ENCODE measurements at places on chromosomes 1 and 21.

- DNase-seq: no peak
These were observed 193.8 kb downstream of the LYPLAL1 start for GRCh38 chr1:219367496-219367895.

DNA sequence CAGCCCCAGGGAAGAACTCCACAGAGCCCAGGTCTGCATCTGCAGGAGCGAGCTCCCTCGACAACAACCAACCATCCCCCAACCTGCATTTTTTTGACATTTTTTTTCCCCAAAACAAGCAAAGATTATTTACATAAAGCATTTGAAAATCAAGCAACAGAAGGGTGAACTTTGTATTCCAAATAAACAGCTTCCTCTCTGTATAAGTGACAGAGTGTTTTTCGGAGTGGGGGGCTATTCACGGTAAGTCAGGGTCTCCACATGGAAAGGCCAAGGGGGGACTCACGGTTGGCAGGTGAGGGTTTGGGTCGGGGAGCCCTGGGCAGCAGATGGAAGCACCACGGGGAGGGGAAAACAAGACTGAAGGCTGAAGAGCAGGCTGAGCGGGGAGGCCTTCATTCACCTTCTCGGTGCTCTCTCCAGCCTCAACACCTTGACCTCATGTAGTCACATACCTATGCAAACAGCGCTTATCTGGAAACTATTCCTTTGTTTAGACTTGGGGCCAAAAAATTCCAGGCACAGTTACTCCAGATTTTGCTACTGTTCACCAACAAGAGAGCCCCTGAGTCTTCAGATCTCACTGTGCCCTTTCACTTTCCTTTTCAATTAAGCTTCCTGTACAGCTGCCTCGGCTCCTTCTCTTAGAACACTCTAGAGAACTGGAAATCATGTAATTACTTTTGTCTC, 27.6 kb downstream of the C2CD2 start:
- DNase-seq: peak; percentile 67

- no peak for DNase-seq
These were observed 210.9 kb upstream of the CSF3R start for GRCh38 chr1:36693603-36694002.

GRCh38 chr1:13699936-13700520, at the start of gene PRDM2:
PRDM2 (plus strand) TSS chr1:13700188; CDS start chr1:13715606, 15,418 bp downstream.
- DNase-seq: peak; percentile 20

- DNase-seq: no peak
These were observed 477.1 kb downstream of the LMO4 start for GRCh38 chr1:87805666-87806378.

DNA sequence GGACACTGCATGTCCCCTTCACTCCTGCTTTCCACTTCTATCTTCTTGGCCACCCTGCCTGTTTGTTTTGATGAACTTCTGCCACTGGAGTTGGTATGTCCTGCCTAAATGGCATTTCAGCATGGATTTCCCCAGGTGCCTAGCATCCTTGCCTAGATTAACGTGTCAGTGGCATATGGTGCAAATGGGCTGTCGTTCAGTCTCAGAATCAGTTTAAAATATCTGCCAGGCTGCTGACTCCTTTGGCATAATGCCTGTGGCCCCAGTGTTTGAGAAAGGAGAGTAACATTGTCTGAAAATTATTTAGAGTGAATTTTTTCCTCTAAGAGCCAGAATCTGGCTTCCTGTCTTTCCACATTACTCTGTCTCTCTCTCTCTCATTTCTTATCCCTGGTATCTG, 64.9 kb upstream of the BARHL2 start:
- DNase-seq: no peak

DNA sequence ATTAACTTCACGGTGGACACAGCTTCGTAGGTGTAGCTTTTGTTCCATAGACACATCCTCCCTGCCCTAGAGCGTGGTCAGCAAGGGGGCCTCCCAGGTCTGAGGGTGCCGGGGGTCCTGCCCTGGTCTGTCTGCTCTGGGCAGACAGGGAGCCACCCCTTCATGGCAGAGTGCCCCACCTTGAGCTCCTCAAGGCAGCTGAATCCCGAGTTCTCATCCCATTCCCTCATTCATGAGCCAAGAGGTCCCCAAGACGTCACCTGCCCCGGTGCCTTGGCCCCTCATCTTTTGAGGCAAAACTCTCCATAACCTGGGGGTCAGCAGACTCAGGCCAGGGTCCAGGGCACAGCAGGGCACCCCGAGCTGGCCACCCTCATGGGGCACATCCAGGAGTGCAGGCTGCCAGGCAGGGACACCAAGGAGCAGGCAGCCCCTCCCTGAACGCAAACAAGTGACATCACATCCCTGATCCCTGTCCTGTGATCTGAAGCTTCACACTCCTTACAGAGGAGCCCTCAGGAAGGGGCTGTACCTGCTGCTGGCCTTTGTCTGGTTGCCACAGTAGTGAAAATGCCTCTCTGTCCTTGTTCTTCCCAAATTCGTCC, 23.3 kb downstream of the UBASH3A start:
- DNase-seq: no peak

- no peak for DNase-seq
These were observed 7.0 kb upstream of the PSEN2 start for GRCh38 chr1:226863446-226863845.

- DNase-seq: no peak
These were observed 115.6 kb downstream of the UCK2 start for GRCh38 chr1:165942927-165943597.

- no peak for DNase-seq
These were observed 8.7 kb upstream of the CCN1 start for GRCh38 chr1:85571828-85572227.

DNA sequence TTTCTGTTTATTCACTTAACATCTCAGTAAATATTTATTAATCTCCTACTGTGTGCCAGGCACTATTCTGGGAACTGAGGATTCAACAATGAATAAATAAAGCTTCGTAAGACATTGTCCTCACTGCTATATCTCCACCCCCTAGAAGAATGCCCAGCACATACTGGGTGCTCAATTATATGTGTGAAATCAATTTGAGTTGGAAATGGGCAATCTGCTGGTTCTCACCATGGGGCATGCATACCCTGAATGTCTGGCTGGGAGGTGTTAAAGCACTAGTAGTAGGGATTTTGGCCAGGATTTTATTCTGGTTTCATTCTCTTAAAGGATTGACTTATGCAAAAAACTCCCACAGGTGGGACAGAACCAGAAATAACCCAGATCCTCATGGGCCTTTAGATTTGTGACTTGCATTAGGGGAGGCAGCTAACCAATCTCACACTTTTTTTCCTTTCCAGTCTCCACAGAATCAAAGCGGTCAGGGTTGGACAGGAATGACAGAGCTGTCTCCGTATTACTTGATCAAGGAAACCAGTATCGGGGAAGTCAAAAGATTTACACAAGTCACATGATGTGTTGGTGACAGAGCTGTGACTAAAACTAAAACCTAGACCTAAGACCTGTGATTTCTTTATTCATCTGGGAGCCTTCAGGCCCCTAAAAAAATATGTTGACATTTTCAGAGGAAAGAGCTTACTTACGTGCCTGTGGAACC, 12.8 kb downstream of the GFI1 start:
- no peak for DNase-seq

DNA sequence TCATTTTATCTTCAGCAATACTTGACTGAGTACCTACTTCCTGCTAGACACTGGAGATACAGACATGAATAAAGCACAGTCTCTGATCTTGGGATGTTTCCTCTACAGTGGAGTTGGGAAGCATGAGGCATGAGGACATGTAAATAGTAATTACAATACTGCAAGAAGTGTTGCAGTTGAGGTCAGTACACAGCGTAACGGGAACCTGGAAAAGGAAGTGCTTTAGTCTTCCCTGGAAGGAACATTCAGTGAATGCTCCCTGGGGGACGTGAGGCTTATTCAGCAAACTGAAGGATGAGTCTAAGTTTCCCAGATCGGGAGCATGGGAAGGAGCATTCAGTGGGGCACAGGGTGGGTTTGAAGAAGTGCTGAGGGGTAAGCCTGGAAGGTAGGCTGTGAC, 112.4 kb downstream of the PIK3R3 start:
- no peak for DNase-seq

GRCh38 chr1:111976332-111976731, 13.1 kb downstream of the KCND3 start:
- no peak for DNase-seq

DNA sequence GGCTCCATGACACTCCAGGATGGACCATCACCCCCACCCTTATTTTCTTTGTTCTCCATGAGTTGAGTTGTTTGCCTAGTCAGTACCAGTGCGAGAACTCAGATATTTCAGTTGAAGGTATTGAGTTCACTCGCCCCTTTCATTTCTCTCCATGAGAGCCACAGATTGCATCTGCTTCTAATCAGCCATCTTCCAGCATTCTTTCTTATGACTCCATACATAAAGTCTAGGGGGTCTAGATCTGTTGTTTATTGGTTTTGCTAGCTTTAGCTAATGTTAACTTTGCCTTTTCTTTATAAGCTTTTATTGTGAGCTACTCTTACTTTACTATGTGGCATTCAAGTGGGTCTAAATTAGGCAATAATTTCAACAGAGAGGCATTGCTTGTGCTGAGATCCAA, 71.6 kb upstream of the PDC start:
- no peak for DNase-seq

All from hematopoietic multipotent progenitor cell treated with erythropoietin and hydrocortisone succinate and interleukin-3 and kit ligand, for 17 days (in vitro differentiated cells).